ENCODE measurements at places on chromosomes 12 and 14. TPM values are rescaled to one million over a fixed set of nuclear protein-coding genes. Genes with fewer than 3 reads are reported as not detected.

GRCh38 chr14:94398536-94398935 lies 10.1 kb upstream of the SERPINA1 start:
- no peak for ATAC-seq

The TMEM132D gene
- not detected for total RNA-seq

The TDG gene
- total RNA-seq, result 35.9 TPM

The EGLN3 gene
- total RNA-seq, result 61.4 TPM

DNA sequence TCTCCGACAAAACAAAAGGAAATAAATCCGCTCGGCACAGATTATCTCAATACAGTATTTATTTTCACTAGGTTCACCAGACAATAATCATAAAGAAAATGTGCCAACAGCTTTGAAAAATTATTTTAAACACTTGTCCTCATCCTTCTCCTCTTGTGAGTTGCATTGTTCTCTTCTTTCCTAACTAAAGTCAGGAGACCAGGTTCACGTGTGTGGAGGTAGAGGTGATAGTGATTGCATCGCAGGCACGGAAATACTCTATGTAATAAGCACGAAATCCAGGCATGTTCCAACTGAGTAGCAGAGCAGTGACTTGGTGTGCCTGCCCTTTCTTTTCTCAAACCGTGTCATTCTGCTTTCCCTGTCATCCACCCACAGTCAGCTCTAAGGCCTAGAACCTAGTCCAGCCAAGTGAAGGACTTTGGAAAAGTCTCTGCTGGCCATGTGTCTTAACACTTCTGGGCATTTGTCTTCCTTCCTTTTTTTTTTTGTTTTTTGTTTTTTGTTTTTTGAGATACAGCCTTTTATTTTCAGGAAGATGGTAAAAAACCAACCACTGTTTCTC lies 939 bp upstream of the SEL1L start:
- no peak for ATAC-seq

DNA sequence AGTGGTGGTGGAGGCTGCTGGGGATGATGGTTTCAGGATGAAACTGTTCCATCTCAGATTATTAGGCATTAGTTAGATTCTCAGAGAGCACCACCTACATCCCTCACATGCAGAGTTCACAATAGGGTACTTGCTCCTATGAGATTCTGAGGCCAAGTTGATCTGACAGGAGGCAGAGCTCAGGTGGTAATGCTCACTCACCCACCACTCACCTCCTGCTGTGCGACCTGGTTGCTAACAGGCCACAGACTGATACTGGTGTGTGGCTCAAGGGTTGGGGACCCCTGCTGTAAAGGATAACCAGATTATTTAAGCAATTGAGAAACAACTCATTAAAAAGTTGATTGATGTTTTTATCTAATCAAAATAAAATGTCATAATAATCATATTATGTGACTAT lies 248.5 kb downstream of the RERGL start:
- no peak for ATAC-seq

DNA sequence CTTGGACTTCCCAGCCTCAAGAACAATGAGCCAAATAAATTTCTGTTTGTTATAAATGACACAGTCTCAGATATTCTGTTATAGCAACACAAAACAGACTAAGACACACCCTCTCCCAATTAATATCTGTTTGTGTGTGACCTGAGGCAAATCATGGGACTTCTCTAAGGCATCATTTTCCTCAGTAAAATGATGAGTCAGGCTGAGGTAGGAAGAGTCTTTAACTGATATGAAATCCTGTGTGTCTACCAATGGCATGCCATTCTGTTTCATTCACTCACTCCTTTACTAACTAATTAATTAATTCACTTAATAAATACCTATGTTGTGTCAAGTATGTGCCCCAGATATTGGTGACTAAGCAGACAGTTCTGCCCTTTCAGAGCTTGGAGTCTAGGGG lies 258.4 kb upstream of the CRY1 start:
- no peak for ATAC-seq
